Foreskin keratinocyte (primary cell): ENCODE measurements at places on chromosomes 1 and 21.
A peak's percentile ranks its signal among the peaks of the same experiment; 100 is the strongest.

GRCh38 chr1:17120962-17121837 lies 1.9 kb upstream of the PADI2 start:
- DNase-seq: no peak

DNA sequence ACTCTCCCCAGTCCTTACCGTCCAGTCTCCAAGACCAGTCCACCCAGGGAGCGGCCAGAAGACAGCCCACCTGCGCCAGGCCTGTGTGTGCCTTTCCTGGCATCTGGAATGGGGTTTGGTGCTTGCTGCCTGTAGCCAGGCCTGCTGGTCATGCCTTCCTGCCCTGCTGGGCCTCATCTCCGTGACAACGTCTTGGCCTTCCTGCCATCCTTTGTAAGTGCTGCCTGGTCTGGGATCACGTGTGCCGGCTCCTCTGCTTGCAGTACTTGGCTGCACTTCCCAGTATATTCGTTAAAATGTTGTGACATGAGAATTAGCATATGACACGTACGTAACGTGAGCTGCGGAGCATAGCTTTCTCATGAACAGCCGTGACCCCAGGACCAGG lies 145.3 kb upstream of the COL6A1 start:
- no peak for DNase-seq

DNA sequence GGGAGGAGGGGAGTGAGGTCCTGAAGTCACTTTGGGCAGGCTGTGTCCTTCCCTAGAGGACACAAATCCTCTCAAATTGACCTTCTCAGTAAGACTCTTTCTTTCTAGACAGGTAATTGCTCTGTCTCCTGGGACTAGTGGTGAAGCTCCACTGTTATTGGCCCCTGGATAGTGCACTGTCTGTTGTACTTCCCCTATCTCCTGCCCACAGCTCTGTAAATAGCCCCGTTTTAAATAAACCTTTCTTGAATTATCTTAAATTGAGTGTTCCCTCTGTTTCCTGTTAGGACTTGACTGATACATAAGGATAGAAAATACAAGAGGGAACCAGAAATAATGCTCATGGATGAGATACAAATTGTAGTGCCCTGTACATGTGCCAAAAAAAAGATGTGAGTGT lies 229.5 kb upstream of the USP24 start:
- no peak for DNase-seq

- no peak for DNase-seq
Measured at GRCh38 chr1:46484783-46485490, 4.7 kb upstream of the DMBX1 start.

DNA sequence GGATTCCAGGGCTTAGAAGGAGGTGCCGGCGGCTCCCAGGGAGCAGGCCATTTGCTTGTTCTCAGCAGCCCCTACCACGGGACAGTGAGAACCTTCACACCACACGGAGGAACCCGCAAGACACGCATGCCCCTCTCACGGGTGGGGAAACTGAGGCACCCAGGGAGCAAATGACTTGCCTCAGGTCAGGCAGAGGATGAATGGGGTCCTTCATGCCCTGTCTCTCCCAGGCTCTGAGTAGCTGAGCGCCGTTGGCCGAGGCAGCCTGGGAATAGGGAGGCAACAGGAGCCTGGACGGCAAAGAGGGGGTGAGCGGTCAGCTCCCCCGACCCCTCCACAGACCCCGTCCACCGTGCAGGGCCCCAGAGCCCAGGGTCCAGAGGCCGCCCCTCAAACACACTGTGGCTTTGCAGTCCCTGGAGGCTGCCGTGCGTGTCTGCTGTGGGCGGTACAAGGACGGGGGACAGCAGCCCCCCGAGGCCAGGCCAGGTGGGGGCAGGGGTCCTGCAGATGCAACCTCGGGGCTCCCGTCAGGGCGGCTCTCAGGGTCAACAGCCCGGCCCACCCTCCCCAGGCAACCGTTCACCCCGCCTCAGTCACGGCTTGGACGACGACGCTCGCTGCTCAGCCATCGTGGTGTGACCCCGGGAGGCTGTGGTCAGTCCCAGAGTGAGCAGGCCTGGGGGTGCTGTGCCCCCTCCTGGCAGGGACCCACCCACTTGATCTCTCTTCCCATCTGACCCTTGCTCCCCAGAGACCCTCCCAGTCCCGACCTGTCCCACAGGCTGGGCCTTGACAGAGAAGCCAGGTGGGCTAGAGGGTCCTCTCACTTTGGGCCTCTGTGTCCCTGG lies 15.8 kb upstream of the COL6A2 start:
- no peak for DNase-seq

DNA sequence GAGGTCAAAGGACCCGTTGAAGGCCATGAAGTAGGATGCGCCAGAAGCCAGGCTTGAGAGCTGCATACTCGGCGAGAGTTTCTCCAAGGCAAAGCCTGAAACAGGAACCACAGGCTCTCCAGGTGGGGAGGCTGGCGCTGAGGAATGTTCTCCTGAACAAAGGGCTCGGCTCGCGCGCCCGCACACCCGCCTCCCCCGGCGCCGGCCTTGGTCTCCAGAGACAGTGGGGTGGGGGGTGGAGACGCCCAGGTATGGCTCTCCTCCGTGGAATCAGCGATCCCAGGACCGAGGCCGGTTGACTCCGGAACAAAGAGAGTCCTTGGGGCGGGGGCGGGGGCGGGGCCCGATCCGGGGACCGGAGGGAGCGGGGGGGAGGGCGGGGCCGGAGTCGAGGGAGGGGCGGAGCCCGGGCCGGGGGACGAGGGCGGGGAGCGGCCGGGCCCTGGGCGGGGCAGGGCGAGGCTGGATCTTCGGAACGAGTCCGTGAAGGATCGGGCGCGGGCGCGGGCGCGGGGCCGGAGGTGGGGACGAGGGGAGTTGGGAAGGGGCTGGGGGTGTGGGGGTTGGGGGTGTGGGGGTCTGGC lies 85.0 kb downstream of the NKAIN1 start:
- peak; percentile 79 for DNase-seq

- DNase-seq: no peak
Measured at GRCh38 chr1:111737216-111738132, 1.7 kb downstream of the INKA2 start.

DNA sequence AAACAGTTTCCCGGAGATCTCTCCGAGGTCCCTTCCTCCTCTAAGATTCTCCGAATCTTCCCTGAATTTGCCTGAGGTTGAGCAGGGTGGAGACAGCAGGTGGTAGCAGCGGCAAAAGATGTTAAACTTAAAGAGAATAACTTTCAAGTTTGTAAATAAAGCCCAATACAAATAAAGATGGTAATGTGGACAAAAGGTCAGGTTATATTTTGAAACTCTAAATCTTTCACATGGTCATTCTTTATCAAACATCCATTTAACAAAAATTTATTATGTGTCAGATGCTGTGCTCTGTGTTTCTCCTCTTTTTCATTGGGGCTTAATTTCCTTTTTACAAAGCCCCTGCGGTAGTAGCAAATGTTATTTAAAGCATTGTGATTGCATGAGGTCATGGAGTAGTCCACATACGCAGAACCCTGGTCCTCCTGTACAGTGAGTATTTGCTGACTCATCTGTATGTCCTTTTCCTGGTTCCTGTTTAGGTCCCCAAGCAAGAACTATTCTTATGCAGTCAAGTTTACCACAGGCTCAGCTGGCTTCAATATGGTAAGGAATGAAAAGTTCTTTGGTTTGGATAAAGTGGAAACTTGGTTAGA lies 119.2 kb downstream of the ITSN1 start:
- DNase-seq: peak; percentile 76

GRCh38 chr1:41318135-41318534 lies 43.1 kb upstream of the FOXO6 start:
- DNase-seq: no peak

- DNase-seq: no peak
Measured at GRCh38 chr1:170310014-170310405, 164.3 kb downstream of the NTMT2 start.

GRCh38 chr1:170010443-170010842 lies 64.1 kb downstream of the KIFAP3 start:
- DNase-seq: peak; percentile 20

- no peak for DNase-seq
Measured at GRCh38 chr21:35048706-35049617, at the start of gene RUNX1. RUNX1 (minus strand) TSS chr21:35049302.

DNA sequence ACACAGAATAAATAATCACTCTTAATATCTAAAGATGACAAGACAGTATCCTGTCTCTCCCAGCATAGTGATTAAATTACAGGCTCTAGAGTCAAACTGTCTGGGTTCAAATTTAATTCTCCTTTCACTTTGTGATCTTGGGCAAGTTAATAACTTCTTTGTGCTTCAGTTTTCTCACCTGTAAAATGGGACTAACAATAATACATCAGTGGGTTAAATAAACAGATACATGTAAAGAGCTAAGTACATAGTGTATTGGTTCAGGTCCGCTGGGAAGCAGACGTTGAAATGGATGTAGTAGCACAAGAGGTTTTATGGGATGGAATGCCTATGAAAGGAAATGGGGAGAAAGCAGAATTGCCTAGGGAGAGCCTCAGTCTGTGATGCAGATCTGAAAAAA lies 10.7 kb downstream of the ZFYVE9 start:
- no peak for DNase-seq

DNA sequence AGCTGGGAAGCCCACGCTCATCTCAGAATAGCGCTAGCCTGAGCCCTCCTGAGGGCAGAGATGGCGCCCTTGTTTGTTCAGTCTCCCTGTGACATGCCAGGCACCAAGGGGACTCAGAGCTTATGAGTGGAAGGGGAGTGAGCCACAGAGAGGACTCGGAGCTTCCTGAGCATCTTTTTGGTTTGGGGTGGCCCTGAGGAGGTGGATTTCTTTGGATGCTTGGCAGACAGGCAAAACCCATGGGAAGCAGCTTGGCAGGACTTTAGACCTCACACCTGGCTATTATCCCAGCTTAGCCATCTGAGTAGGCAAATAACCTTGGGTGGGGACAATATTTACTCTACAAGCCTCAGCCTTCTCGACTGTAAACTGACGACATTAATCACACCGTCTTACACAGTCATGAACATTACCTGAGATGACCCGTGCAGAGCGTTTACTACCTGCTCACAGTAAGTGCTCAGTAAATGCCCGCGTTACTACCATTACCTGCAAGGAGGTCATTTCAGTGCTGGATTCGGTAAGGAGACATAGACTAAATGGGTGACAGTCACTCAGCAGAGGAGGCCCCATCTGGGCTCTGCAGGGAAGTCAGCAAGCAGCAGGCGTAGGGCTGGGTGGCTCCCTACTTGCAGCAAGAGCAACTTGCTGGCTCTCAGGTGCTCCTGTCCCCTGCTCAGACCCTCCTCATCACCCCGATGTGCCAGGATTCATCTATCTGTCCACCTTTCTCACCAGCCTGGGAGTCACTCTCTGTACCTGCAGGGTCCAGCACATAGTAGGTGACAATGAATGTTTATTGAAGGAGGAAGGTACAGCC lies 54.9 kb downstream of the KLHDC7A start:
- DNase-seq: no peak

GRCh38 chr1:218436997-218437396 lies 91.9 kb downstream of the TGFB2 start:
- DNase-seq: no peak

GRCh38 chr1:248802454-248802853 lies 23.3 kb downstream of the SH3BP5L start:
- DNase-seq: no peak

GRCh38 chr1:198245379-198245778 lies 88.6 kb downstream of the NEK7 start:
- no peak for DNase-seq

DNA sequence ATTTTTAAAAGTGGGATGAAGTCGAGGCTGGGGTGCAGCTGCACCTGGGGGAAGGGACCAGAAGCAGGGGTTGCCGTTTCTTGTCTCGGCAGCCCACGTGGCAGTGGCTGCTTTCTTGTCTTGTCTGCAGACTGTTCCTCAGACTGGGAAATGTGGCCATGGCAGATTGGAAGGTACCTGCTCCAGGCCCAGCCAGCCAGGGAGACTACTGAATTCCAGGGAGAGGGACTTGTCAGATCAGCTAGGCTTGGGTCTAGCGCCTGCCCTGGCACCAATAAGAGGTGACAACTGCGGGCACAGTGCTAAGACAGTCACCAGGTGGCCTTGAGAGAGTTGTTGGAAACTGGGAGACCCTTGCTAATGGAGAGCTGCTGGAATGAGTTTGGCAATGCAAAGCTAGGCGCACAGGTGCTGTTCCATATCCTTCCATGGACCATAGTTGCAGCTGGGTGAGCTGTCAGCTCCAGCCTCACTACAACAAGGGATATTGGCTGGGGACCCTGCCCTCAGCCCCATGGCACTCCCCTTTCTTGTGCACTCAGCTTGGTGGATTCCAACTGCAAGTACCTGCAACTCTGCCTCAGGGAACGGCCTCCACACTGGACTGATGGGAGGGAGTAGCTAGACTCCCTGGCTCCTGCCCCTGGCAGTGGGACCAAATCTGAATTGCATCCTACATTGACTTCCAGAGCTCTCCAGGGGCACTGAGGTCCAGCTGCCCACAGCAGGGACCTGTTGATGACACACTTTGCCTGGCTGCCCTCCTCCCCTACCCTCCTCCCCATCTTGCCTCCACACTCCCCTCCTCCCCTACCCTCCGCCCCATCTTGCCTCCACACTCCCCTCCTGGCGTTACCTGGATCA lies 9.9 kb upstream of the IL22RA1 start:
- DNase-seq: no peak

DNA sequence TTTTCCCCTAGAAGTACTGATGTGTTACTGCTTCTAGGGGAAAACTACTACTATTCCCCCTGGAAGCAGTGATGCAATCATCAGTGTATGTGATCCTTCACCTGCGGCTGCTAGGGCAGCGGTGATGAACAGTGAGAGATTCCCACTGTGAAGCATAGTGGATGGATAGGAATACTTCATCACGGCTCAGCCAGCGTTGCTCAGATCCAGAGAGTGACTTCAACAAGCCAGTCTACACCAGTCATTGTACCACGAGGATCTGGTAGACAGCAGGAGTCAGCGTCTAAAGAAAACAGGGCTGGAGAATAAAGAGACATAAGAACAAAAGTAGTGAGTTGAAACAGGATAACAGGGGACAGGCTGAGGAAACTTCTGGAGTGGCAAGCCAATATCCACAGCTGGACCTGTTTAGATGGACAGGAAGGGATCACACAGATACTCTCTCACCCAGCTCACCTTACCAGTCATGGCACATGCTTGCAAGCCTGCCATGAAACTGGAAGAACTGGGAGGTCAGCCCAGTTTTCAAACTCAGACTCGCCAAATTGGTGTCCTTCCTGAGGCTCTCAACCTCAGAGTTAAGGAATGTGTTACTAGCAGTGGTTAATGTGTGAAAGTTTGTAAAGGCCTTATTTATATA lies 42.4 kb upstream of the LRRC52 start:
- DNase-seq: no peak

GRCh38 chr1:191668525-191668924 lies 489.7 kb upstream of the RGS18 start:
- DNase-seq: no peak

DNA sequence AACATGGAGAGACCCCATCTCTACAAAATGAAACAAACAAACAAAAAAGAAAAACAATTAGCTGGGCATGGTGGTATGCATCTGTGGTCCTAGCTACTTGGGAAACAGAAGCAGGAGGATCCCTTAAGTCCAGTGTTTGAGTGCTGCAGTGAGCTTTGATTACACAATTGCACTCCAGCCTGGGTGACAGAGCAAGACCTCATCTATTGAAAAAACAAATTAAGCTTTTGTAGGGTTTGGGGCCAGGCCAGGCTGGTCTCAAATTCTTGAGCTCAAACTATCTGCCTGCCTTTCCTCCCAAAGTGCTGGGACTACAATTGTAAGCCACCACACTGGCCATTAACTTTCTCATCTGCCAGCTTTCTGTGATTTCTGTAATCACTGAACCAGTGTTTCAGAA lies 27.2 kb downstream of the NIPAL3 start:
- DNase-seq: no peak

- DNase-seq: no peak
Measured at GRCh38 chr21:46100426-46100825, 2.5 kb downstream of the COL6A2 start.

- DNase-seq: no peak
Measured at GRCh38 chr1:243475966-243476365, 220.1 kb downstream of the SDCCAG8 start.
